HT1080 (cell line): ENCODE measurements at places on chromosomes 3 and 15. TPM values are rescaled to one million over a fixed set of nuclear protein-coding genes. Genes with fewer than 3 reads are reported as not detected.

Gene SELENOK
- total RNA-seq = 42.6 and 44.3 TPM in 2 replicates

Gene APBA2
- total RNA-seq = 44.5 and 50.8 TPM in 2 replicates

Gene CPN2
- total RNA-seq = not detected in 2 replicates

Gene MFAP1
- total RNA-seq = 21.7 and 23.8 TPM in 2 replicates

DNA sequence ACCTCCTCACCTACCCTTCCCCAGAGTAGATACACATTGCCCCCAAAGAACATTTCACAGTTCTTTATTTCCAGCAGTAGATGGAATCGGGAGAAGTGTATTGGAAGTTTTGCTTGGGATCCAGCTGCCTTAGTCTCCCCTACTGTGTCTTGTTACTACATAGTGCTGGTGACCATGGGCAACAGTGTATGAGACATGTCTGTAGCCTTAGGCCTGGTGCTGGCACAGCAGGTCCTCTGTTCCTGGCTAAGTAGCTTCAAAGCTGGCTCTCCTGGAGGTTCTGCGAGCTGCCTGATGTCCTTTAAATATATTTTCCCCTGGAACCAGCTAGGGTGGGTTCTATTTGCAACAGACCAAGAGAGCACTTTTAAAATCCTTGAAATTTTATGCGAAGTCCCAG is 174.7 kb downstream of the THSD4 start:
- DNase-seq = no peak

GRCh38 chr3:111859061-111859973 is at the start of gene PHLDB2:
PHLDB2 (plus strand) TSS chr3:111859265; CDS start chr3:111884078, 24,813 bp downstream.
- peak; percentile 82 for DNase-seq

GRCh38 chr15:37789397-37789786 is 145.0 kb upstream of the TMCO5A start:
- DNase-seq = peak; percentile 4

DNA sequence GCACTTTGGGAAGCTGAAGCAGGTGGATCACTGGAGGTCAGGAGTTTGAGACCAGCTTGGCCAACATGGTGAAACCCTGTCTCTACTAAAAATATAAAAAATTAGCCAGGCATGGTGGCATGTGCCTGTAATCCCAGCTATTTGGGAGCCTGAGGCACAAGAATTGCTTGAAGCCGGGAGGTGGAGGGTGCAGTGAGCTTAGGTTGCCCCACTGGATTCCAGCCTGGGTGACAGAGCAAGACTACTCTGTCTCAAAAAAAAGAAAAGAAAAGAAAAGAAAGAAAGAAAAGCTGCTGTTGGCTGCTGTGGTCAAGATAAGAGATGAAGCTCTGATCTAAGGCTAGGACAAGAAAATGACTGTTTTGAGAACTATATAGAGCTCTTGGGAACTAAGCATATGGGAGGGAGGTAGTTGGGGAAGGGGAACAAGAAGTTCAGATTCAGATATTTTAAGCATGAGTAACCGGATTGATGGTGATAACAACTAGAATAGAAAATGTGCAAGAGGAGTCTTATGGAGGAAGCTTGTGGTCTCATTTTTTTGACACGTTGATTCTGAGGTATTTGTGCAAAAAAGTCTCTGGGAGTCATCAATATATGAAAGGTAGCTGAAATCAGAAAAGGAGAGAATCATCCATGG is 25.7 kb downstream of the DNAH12 start:
- DNase-seq = peak; percentile 93

- DNase-seq = no peak
Observed at GRCh38 chr3:174775603-174776002, 83.5 kb upstream of the NAALADL2 start.

DNA sequence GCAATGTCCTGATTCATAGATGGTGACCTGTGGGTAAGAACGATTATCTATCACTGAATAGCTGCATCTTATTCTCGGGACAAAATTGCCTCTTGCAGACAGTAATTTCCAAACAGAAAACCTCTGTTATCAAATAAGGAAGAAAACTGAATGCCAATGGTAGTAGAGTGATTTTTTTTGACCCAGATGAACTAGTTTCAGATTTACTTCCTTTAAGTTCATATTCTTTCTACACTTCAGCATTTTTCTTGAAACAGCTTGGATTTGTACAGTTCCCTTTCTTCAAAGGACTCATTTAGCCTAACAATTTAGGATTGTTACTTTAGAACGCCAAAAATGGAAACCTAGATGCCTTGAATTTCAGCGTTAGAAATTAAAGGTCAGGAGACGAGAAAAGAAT is 14.6 kb downstream of the ETV5 start:
- no peak for DNase-seq

- no peak for DNase-seq
Observed at GRCh38 chr3:99933971-99934750, 116.5 kb downstream of the CMSS1 start.
